Activated CD8-positive, alpha-beta T cell treated with anti-CD3 and anti-CD28 coated beads, Interleukin-2, amount 10 ng/mL, durations not matched to agents 7 days and 5 days (primary cell): ENCODE measurements at places on chromosomes 6 and 20. TPM values are rescaled to one million over a fixed set of nuclear protein-coding genes. Genes with fewer than 3 reads are reported as not detected.

DNA sequence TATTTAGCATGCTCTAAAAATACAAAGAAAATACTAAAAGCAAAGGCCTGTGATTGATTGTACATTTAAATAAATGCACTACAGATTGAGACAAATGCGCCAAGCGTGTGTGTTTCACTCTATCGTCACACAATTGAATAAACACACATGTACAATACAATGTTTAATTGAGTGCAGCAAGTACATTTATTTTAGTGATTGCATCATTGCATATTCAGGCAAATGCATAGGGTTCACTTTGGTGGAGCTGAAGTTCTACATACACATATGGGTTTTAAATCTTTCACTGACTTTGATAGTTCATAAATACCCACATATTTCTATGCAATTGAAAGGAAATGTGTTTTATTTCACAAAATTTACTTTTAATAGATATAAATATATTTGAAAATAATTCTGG lies 750.6 kb upstream of the MMS22L start:
- no peak for DNase-seq

- DNase-seq: no peak
These were observed 617.0 kb upstream of the AGPAT4 start for GRCh38 chr6:161890832-161891297.

- no peak for DNase-seq
These were observed 203.9 kb downstream of the TBXT start for GRCh38 chr6:165963750-165964149.

DNA sequence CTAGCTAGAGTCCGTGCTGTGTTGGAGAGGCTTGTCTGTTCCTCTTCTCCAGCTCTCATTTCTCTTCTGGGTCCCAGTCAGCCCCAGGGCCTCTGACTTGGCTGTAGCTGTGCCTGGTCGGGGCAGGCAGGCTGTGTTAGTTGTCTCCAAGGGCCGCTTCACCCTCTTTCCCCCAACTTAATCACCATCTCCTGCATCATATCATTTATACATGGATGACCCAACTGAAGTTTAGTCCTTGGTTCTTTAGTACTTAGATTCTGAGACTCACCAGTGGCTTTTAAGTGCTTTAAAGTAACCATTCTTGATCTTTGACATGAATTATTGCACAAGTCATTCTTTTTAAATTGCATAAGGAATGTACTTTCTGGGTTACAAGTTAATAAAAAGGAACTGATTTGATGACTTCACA lies 127.3 kb downstream of the RTN4IP1 start:
- DNase-seq: no peak

Gene SLC26A8
- not detected for total RNA-seq

GRCh38 chr6:125888989-125889656 lies 67.4 kb upstream of the HINT3 start:
- peak; percentile 27 for DNase-seq
